Effector memory CD4-positive, alpha-beta T cell (primary cell): ENCODE measurements at places on chromosomes 3 and 15.

DNA sequence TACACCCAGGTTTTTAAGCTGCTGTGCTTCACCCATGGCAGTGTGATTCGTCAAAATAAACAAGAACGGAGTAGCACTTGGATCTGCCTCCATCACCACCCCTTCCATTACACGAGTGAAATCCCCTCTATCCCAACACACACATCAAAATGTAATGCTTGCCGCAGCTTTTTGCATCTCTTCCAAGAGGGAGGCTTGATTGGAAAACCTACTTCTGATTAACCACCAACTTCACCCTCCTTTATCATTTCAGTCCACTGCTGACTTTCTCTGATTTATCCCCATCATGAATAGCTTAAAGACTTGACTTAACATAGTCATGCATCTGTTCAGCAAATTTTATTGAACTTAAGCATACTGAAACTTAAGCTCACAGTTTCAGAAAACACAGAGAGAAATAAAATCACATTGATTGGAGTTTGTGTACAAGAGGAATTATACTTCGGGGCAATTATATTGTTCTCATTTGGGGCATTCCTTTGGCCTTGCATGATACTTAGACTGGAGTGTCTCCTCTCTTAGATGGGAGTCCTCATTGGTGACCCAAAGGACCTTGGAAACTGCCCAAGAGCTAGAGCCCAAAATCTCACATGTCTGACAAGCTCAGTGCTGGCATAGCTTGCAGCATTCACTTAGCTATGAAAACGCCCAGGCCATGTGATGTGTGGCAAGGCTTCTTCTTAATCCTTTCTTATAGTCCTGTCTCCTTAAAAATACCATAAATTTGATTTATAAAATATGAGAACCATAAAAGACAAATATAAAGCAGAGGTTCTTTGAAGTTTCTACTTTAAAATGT is 124.3 kb upstream of the UMPS start:
- no peak for DNase-seq

GRCh38 chr15:42996871-42997270 is 76.3 kb upstream of the TTBK2 start:
- no peak for DNase-seq

DNA sequence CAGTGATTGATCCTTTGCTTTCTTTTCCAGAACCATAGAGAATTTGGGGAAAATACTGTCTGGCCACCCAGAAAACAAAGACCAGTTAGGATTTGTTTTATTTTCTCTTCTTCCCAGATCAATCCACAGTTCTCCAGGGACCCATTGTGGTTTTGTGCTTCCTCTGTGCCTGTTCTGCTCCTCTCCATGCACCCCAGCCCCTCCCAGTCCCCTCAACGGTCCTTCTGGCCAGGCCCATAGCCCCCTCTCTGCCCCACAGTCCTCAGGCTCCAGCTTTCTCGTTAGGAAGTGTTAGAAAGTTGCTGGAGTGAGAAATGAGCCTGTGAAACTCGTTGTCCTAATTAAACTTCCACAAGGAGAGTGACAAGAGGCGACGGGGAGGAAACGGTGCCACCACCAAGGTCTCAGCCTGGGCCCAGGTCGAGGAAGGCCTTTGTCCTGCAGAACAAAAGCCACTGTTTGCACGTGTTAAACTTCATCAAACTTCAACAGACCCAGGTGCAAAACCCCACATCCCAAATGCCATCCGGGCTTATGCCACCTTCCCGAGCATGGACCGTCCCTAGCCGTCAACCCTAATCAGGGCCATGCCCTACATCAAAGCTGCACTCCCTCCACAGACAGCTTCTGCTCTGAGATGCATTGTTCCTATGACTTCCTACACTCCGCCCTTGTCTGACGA is 18.7 kb upstream of the ALDH1A3 start:
- DNase-seq, result no peak

DNA sequence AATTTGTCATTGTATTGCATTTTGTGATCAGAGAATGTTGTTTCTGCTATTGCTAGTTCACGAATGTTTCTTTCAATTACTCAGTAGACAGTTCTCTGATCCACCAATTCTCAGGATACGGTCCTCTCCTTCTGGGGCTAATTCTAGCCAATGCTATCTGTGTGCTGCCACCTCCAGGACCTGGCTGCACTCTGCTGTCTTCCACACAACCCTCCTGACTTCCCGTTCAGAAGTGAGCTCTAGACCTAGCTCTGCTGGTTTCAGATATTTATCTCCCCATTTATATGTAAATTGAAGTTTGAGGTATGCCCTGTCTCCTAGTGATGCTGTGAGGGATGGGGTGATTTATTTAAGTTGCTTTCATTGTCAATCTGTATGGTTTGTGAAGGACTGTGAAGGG is 21.7 kb upstream of the UBL7 start:
- DNase-seq, result no peak

DNA sequence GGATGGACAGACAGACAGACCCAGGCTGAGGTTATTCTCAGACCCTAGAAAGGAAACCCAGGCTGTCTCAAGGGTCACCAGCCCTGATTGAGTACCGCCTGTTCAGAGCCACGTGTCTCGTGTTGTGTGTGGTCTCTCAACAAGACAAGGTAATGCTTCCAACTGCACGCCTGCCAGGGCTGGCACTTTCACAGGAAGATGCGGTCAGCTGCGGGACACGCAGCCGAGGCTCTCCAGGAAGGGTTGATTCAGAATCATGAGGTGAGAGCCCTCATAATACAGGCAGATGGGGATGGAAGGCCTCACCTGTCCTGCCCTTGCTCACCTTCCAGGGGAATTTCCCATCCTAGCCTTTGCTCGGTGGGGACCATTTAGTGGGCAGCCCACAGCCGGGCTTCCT is 81.4 kb downstream of the TOP2B start:
- DNase-seq, result no peak

- DNase-seq, result no peak
Measured at GRCh38 chr15:52798529-52799101, 8.5 kb upstream of the ONECUT1 start.

DNA sequence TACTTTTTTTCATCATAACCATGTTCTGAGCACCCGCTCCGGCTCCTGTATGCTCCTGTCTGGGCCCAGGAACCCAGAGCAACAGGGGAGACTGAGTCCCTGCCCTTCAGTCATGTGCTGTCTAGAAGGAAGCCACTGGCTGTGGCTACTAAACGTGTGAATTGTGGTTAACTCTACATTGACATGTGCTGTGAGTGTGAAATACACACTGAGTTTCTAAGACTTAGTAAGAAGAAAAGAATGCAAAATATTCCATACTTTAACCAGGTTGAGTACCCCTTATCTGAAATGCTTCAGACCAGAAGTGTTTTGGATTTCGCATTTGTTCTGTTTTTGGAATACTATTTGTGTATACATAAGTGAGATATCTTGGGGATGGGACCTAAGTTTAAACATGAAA is 42.8 kb upstream of the CGNL1 start:
- no peak for DNase-seq

GRCh38 chr15:73956743-73957135 is 30.5 kb downstream of the LOXL1 start:
- DNase-seq, result no peak

DNA sequence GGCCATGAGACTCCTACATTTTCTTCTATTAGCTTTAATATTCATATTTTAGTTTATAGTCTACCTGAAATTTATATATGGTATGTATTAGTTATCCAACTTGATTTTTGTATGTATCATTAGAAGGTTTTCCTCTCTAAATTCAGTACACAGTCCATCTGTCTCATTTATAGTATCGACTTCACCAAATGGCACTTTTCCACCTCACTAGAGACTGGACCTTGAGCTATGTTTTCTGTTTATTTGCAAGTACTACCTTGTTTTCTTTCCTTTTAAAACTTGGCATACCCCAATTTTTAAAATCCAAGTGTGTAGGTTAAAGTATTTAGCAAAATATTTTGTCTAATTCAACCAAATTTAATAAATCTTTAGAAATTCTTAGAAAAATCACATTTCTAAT is 1137.5 kb downstream of the NSUN3 start:
- DNase-seq, result no peak

DNA sequence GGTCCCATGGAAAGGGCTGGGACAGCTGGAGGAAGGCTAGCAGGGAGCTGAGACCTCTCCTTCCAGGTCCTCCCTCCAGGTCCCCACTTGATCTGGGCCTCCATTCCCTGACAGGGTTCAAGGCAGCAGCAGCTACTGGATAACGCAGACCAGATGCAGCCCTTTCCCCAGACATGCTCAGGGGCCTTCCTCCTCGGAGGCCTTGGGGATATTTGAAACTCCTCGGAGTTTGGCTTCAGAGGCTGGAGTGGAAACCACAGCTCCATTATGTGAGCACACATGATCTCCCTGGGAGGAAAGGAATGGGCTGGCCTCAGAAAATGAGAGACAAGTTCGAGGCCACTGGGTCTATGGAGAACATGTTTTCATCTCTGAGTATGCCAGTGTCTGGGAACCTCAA is 119.3 kb downstream of the SMAD6 start:
- no peak for DNase-seq

- DNase-seq, result no peak
Measured at GRCh38 chr3:42839616-42840015, 30.4 kb downstream of the ACKR2 start.

DNA sequence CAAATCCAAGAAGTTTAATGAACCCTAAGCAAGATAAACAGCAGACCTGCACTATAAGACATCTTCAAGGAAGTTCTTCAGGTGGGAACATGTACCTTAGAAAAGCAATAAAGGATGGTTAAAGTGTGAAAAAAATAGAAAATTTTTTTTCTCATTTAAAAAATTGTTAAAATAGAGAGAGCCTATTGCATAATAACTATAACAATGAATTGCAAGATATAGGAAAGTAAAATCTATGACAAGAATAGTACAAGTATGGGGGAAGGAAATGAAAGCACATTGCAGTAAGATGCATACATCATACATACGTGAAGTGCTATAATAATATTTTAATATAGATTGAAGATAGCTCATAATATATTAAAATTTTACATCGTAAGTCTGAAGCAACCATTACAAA is 310.1 kb upstream of the KCNMB2 start:
- no peak for DNase-seq

- no peak for DNase-seq
Measured at GRCh38 chr3:56879436-56880215, 77.9 kb upstream of the ARHGEF3 start.

DNA sequence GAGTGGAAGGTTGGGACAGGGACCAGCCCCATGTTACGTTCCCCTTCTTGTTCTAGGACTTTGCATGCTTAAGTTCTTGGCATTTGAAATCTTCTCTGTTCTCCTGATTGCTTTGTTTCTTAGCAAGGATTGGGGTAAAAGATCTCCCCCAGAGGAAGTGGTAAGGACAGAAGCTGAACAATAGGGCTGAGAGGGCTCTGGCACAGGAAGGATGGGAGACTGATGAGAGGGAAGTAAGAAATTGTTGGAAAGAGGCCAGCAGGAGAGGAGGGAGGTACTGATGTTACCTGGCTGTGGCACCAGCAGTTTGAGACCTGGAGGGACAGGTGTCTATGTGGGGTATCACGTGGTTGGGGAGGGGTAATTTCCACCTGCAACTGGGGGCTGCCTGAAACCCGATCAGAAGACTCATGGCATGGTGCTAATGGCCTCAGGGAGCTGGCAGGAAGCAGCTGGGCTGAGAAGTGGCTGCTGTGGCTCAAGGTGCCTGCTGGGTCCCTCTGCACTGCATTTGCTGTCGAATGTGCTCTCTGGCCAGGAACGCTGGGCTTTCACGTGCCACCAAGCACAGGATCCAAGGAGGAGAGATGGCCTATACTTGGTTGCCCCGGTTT is 108.4 kb downstream of the LSM3 start:
- DNase-seq, result no peak

GRCh38 chr3:115833074-115833473 is 209.8 kb downstream of the GAP43 start:
- DNase-seq, result no peak

GRCh38 chr15:64782751-64783150 is 7.4 kb upstream of the RBPMS2 start:
- DNase-seq, result no peak

GRCh38 chr3:16060945-16061344 is 113.5 kb upstream of the GALNT15 start:
- DNase-seq, result no peak

GRCh38 chr3:177828208-177828565 is 630.9 kb upstream of the TBL1XR1 start:
- no peak for DNase-seq

DNA sequence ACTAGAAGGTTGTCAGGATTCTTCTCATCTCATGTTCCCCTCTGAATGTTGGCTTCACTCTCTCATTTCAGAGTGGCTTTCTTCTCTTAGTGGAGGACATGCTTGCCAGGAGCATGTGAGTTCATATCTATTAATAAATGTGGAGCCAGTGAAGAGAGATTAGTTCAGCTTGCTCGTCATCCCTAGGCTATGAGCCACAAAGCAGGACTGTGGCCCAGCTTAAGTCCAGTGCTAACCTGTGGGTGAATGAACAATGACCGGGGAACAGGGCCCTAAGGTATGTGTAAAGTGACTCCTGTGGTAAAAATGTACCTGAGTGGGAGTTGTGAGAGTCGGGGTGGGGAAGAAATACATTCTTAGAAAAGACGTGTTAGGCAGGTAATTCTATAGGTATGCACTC is 96.9 kb upstream of the TBL1XR1 start:
- DNase-seq, result no peak

DNA sequence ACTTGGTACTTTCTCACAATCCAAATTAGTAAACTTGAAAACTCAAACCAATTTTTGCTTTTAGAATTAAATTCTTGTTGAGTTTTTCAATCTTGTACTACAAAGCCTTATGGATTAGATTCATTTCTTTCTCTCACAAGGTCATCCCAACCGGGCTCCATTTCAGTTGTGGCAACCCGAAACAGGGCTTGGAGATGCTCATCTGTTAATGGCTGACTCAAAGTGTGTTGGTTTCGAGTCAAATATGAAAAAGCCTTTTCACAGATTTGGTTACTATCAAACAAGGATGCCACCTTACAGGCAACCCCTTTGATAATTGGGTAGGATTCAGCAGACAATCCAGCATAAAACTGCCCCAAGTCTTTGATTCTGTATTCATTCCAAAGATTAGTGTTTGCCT is 1.8 kb downstream of the EPM2AIP1 start:
- DNase-seq, result no peak

DNA sequence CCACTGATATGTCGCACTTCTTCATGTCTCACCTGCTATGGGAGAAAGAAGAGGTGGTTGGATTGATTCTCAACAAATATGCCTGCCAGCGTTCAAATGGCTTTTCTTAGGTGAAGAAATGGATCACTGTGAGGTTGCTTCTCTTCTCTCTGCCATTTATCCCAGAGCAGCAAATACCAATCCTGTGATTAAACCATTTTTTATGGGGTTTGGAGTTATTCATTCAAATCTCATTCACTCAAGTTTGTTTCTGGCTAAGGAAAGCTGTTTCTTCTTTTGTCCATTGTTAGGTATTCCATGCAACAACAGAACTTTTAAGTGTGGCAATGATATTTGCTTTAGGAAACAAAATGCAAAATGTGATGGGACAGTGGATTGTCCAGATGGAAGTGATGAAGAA is 12.2 kb upstream of the C3orf52 start:
- no peak for DNase-seq

- no peak for DNase-seq
Measured at GRCh38 chr3:186551387-186551786, 7.2 kb upstream of the CRYGS start.

GRCh38 chr15:65540314-65540713 is 10.1 kb downstream of the HACD3 start:
- no peak for DNase-seq
